ENCODE measurements at places on chromosomes 4 and X. TPM values are rescaled to one million over a fixed set of nuclear protein-coding genes. Genes with fewer than 3 reads are reported as not detected.

GRCh38 chr4:95219109-95219508, 329.7 kb downstream of the UNC5C start:
- H3K4me1 ChIP-seq = no peaks in the 10 kb centered on the region
- no peak for DNase-seq
- H3K36me3 ChIP-seq = no peaks in the 10 kb centered on the region
- H3K4me3 ChIP-seq = no peak overlapping the region

Gene CLCN5
- 1.8 TPM for total RNA-seq

Gene TRIM61
- 3.1 TPM for total RNA-seq

Gene OFD1
- total RNA-seq = 9.6 TPM

- H3K27ac ChIP-seq = no peak overlapping the region
- H3K27me3 ChIP-seq = no peaks in the 10 kb centered on the region
- H3K36me3 ChIP-seq = no peaks in the 10 kb centered on the region
- H3K4me3 ChIP-seq = no peak overlapping the region
- DNase-seq = no peak
Measured at GRCh38 chr4:148055844-148056243, 324.0 kb downstream of the ARHGAP10 start.

Gene MRPL1
- total RNA-seq = 52.1 TPM

Gene SAGE1
- total RNA-seq = not detected

Data from heart right ventricle (tissue), 16 donors.